Mesendoderm (in vitro differentiated cells): ENCODE measurements at places on chromosomes 1 and 21.
A peak's percentile ranks its signal among the peaks of the same experiment; 100 is the strongest.

- H3K4me1 ChIP-seq = no peaks in the 10 kb centered on the region
- no peaks in the 10 kb centered on the region for H3K27me3 ChIP-seq
- no peak for DNase-seq
- H3K36me3 ChIP-seq = no peaks in the 10 kb centered on the region
Observed at GRCh38 chr1:163870666-163871065, 548.9 kb downstream of the NUF2 start.

DNA sequence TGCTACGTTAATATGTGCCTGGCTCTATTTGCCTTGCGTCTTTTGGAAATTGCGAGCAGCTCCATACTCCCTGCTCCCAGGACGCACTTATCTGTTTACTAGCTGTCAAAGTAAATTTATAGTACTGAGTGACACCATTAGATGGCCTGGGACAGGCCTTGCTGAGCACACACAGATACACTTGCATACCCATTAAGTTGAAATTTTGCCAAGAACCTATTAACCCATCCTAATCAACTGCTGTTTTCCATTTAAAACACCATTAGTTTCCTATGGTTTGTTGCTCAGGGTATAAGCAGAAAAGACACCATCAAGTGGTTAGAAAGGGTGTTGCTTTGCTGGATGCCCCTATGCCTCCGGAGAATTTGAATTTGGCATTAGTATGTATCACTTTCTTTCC is 187.3 kb downstream of the SLC44A5 start:
- H3K36me3 ChIP-seq = no peaks in the 10 kb centered on the region
- peak; percentile 34 for DNase-seq
- no peaks in the 10 kb centered on the region for H3K27me3 ChIP-seq
- no peak overlapping the region for H3K4me3 ChIP-seq

DNA sequence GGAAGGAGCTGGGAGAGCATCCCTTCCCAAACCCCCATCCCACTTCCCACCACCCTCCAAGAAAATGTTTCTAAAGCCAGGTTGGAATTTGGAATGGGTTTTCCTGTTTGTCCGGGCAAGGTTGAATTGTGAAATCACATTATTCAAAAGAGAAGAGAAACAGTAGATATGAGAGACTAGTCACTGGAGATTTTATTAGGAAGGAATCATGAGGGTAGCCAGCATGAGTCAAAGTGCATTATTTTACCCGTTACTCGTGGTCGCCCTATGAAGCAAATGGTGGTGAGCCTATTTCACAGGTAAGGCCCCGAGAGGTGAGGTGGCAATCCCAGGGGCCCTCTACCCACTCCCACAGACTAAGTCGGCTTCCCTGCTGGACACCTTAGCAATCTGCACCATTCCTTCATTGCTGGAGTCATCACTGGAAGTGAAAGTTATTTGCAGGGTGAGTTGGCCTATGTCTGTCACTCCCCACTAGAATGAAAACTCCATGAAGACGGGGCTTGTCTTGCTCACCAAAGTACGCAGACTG is 52.8 kb downstream of the TOMM20 start:
- H3K27ac ChIP-seq = no peak overlapping the region
- DNase-seq = no peak
- no peaks in the 10 kb centered on the region for H3K4me1 ChIP-seq

GRCh38 chr1:72369069-72369757 is 86.9 kb upstream of the NEGR1 start:
- H3K4me3 ChIP-seq = no peak overlapping the region
- no peak for DNase-seq
- H3K4me1 ChIP-seq = peaks cover 3% of the 10 kb centered on the region
- no peaks in the 10 kb centered on the region for H3K27me3 ChIP-seq
- H3K27ac ChIP-seq = no peak overlapping the region

GRCh38 chr1:159877695-159878444 is 15.4 kb upstream of the VSIG8 start:
- H3K27me3 ChIP-seq = no peaks in the 10 kb centered on the region
- no peak overlapping the region for H3K27ac ChIP-seq
- H3K36me3 ChIP-seq = no peaks in the 10 kb centered on the region

GRCh38 chr1:176692431-176692830 is 229.5 kb downstream of the PAPPA2 start:
- H3K36me3 ChIP-seq = no peaks in the 10 kb centered on the region
- no peaks in the 10 kb centered on the region for H3K4me1 ChIP-seq
- H3K4me3 ChIP-seq = no peak overlapping the region
- no peaks in the 10 kb centered on the region for H3K27me3 ChIP-seq
- H3K27ac ChIP-seq = no peak overlapping the region
- DNase-seq = no peak

DNA sequence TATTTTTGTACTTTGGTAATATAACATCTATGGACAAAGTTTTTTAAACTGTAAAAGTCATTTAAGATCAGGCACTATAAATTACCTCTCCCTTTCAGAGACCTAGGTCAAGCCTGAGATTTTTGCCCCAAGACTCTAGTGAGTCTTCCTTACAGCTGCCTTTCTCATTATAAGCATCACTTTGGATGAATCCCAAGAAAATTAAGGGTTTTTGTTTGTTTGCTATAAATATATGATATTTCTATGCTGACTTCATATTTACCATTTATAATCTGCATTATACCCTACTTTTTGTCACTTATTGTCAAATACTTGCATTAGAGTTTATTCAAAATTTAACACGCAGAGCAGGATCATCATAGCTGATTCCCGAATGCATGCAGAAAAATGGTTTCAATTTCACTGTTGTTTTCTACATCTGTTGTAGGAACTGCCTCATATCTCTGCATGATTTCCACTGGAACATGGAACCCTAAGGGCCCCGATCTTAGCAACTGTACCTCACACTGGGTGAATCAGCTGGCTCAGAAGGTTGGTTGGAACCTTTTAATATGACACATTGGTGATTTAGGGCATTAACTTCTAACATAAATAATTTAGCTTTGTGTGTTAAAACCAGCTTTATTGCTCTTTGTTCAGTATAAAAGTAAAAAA is 150.0 kb downstream of the ADGRL2 start:
- H3K27me3 ChIP-seq = no peaks in the 10 kb centered on the region
- peaks cover 4% of the 10 kb centered on the region for H3K4me1 ChIP-seq
- H3K4me3 ChIP-seq = no peak overlapping the region

GRCh38 chr1:50582346-50582745 is 159.1 kb upstream of the DMRTA2 start:
- no peaks in the 10 kb centered on the region for H3K27me3 ChIP-seq
- H3K36me3 ChIP-seq = no peaks in the 10 kb centered on the region
- no peak for DNase-seq
- H3K4me1 ChIP-seq = peaks cover 2% of the 10 kb centered on the region
- no peak overlapping the region for H3K27ac ChIP-seq
